ENCODE measurements at places on chromosomes 2 and 18.

GRCh38 chr2:160289831-160290230 is 89.8 kb upstream of the ITGB6 start:
- no peak for DNase-seq

- DNase-seq, result peak; percentile 66
Measured at GRCh38 chr2:105344704-105345345, 7.5 kb downstream of the C2orf49 start.

GRCh38 chr2:102147935-102148334 is 5.4 kb downstream of the IL1R1 start:
- peak; percentile 54 for DNase-seq

DNA sequence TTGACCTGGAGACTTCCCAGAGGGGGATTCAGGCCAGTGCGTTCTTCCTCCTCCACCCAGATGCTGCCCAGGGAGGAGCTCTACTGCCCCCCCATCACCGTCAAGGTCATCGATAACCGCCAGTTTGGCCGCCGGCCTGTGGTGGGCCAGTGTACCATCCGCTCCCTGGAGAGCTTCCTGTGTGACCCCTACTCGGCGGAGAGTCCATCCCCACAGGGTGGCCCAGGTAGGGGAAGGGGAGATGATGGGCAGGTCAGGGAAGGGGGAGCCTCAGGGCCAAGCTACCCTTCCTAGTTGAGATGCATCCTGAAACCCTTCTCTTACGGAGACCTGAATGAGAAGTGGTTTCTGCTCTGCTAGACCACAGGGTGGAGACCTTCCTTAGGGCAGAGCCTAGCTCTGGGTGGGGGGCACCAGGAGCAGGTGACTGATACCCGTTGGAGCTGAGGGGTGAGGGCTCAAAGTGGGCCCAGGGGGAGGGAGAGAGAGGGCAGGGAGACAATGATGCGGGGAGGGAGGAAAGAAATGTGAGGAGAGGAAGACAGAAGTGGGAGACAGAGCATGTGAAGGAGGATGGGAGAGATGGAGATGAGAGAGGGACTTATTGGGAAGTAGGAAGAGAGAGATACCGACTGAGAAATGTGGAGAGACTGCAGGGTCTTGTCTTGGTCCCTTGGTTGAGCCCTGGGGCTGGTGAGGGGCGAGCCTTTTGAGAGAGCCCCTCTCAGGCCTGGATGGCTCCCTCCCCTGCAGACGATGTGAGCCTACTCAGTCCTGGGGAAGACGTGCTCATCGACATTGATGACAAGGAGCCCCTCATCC is 159.4 kb downstream of the DYSF start:
- DNase-seq, result no peak

GRCh38 chr2:120736202-120736623 is 545 bp downstream of the GLI2 start:
- DNase-seq, result peak; percentile 68

DNA sequence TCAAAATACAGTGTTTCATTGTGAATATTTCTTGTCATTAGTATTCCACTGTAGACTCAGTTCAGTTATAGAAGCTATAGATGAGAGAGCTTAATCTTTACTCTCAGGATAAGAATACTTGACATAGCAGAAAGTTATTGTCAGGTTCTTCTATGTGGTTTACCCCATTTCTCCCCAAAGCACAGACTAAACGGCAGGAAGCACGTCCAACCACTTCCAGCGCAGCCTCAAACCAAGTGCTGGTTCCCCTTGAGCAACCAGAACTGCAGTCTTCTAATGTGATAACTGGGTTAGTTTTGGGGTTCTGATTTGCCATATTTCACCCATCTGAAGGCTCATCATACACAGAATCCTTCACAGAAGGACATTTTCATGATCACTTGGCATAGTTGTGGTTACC is 324.7 kb downstream of the SLC8A1 start:
- no peak for DNase-seq

- no peak for DNase-seq
Measured at GRCh38 chr18:52950155-52950554, 610.2 kb downstream of the DCC start.

- DNase-seq, result no peak
Measured at GRCh38 chr2:101781791-101782426, 84.4 kb downstream of the MAP4K4 start.

DNA sequence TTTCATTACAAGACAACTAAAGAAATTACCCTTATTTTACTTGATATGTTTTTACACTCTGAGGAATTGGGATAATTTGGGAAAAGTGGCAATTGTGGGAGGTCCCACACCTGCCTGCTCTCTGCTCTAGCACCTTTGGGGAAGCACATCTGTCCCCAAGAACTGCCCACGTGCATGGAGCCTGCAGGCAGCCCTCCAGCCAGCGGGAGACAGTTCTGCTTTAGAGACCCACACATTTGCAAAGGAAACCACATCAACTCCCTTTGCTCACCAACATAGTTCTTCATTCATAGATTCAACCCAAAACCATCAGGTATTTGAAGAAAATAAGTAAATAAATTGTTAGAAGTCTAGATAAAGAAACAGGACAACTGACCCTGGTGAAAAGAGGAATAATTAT is 239.9 kb upstream of the ID2 start:
- no peak for DNase-seq
